PC-9 (cell line): ENCODE measurements at places on chromosomes 6 and 20.
A peak's percentile ranks its signal among the peaks of the same experiment; 100 is the strongest.

DNA sequence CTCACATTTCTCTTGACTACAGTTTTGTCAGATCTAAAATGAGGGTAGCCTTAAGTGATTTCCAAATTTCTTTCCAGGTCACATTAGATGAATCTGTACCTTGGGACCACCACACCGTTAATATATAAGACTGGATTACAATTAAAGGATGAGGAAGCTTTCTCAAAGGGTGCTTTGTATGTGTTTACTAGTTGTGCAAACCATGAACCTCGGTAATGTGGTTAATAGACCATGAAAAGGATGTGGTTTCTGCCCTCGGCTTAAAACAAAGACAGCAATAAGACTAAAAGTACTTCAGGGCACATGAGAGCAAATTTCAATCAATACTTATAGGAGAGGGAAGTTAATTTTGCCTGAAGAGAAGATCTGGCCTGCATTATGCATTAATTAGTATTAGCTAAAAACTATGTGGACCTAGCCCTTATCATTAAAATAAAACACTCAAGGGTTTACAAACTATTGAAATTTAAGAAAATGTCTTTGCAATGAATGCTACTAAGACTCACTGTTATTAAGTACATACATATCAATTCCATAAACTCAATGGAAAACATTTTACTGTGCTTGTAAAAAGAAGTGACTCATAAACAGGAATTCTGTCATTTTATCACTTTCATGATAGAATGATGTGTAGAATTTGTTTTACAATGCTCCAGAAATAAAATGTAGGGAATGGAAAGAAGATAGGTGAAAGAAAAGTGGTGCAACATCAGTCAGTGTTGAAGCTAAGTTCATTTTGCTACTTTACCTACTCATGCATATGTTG, 936 bp upstream of the TMX4 start:
- peak; percentile 72 for DNase-seq
- H3K4me3 ChIP-seq = peak overlapping the region; percentile 72; the same call in 1 of the 2 replicates
- H3K4me1 ChIP-seq = peaks cover 24% of the 10 kb centered on the region
- no peak overlapping the region for H3K27ac ChIP-seq

- H3K27me3 ChIP-seq = no peaks in the 10 kb centered on the region
- H3K27ac ChIP-seq = no peak overlapping the region
These were observed 38.5 kb downstream of the RBM38 start for GRCh38 chr20:57429580-57430200.

DNA sequence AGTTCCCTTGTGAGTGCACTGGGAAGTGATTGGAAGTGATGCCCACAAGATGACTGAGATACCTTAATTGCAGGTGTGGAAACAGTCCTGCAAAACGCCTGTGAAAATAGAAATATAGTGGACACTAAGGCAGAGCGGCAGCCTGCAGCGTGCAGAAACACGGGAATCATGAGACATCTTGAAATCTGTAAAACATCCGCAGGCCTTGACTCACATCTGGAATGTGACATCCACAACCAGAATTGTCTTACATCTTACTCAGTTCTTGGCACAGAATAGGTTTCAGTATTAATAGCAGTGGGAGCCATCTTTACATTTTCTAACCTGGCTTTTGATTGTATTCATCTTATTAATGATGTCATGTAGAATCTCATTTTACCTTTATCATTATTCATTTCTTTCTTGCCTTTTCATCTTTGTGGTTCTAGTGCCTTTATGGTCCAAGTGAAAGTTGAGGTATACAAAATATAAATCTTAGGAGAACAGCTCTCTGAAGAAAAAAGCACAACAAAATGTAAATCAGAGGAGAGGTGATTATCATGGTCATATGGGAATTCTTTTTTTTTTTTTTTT, 44.6 kb downstream of the CDYL start:
- no peak overlapping the region for H3K4me3 ChIP-seq
- no peak overlapping the region for H3K27ac ChIP-seq
- no peaks in the 10 kb centered on the region for H3K36me3 ChIP-seq
- no peaks in the 10 kb centered on the region for H3K27me3 ChIP-seq
- DNase-seq = no peak

GRCh38 chr6:163645560-163645959, 231.0 kb downstream of the QKI start:
- H3K27me3 ChIP-seq = peaks cover 95% of the 10 kb centered on the region
- no peak overlapping the region for H3K27ac ChIP-seq
- no peaks in the 10 kb centered on the region for H3K36me3 ChIP-seq
- H3K4me1 ChIP-seq = no peaks in the 10 kb centered on the region
- no peak for DNase-seq

- no peak for DNase-seq
- no peak overlapping the region for H3K27ac ChIP-seq
- no peaks in the 10 kb centered on the region for H3K36me3 ChIP-seq
- H3K4me3 ChIP-seq = no peak overlapping the region
- H3K4me1 ChIP-seq = no peaks in the 10 kb centered on the region
These were observed 26.5 kb downstream of the CD109 start for GRCh38 chr6:73722318-73723060.

DNA sequence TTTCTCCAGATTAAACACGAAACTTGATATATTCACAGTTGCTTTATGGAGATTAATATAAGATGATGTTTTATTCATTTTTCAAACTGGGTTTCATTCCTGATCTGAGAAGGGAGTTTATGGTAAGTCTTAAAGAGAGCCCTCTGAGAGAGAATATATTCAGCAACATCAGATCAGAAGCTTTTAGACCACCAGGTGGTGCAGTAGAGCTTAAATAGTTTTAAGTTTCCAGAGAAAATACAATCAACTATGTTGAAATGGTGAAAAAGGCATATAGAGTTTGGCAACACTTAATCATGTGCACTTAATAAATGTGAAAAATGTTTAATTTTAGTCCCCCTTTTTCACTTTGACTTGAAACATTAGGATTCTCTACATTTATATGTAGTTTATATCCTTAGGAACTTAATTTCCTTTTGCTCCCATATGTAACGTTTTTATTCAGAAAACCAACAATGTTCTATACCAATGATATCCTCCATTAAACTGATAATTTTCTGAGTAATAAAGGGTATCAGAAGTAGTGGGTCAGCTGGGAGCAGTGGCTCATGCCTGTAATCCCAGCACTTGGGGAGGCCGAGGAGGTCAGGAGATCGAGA, 86.4 kb upstream of the CLDN20 start:
- H3K27me3 ChIP-seq = no peaks in the 10 kb centered on the region
- H3K4me3 ChIP-seq = no peak overlapping the region
- H3K36me3 ChIP-seq = no peaks in the 10 kb centered on the region
- no peaks in the 10 kb centered on the region for H3K4me1 ChIP-seq

DNA sequence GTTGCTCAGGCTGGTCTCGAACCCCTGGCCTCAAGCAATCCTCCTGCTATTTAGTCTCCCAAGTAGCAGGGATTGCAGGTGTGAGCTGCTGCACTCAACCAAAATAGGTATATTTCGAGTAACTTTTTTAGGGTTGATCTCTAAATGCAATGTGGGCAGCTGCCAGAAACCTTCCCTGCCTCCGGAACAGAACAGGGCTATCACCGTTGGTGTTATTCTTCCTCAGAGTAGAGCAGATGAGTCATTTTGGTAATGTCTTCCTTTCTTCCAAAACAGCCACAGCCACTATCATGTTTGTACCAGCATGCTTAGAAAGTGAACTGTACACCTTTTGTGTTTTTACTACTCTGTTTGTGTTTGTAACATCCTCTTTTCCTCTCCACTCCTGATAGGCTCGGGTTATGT, 44.1 kb downstream of the SNX9 start:
- no peaks in the 10 kb centered on the region for H3K36me3 ChIP-seq
- 0 out of 2 replicates have a peak overlapping the region, but pooled peaks have one; percentile 24 for H3K27ac ChIP-seq
- no peak overlapping the region for H3K4me3 ChIP-seq

DNA sequence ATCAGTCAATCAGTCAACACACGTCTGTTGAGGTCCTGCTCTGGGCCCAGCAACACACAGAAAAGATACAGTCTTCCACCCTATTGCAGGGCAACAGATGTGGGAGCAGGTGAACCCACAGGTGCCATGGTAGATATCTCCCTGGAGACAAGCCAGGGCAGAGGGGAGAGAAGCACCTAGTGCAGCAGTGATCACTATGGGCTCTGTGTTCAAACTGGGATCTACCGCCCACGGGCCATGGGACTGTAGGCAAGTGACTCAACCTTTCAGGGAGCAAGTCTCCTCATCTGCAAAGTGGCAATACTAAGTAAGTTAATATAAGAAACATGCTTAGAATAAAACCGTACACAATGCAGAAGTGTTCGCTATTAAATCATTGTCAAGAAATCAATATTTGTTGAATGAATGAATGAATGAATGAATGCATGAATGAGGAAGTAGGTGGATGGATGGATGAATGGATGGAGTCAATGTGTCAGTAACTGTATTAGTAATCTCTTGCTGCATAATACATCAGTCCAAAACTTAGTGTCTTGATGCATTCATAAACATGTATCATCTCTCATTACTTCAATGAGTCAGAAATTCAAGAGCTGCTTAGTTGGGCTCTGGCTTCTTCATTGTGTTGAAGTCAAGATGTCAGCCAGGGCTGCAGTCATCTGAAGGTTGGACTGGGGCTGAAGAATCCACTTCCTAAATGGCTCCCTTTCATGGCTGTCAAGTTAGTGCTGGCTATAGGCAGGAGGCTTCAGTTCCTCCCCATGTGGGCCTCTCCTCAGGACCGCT, 31.9 kb upstream of the NFATC2 start:
- H3K27me3 ChIP-seq = 0 out of 2 replicates have a peak, but pooled peaks cover 3% of the 10 kb centered on the region
- no peak for DNase-seq
- H3K4me3 ChIP-seq = no peak overlapping the region
- no peak overlapping the region for H3K27ac ChIP-seq
- H3K36me3 ChIP-seq = no peaks in the 10 kb centered on the region
- H3K4me1 ChIP-seq = peaks cover 5% of the 10 kb centered on the region

DNA sequence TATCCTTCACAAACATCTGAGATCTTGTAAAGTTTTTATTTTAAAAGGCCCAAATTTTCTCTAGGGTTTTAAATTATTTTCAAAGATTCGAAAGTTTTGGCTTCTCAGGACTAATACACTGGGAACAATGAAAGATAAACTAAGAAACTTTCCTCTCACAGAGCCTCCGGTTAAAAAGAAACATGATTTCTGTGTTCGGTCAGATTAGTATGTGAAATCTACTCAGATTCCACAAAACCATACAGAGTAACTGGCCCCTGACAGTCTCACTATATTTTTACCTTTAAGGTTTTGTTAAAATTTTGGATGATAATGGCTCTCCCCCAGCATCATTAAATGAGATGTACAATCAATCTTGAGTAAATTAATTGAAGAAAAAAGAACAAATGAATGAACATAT, 471.0 kb downstream of the COL12A1 start:
- DNase-seq = no peak
- H3K4me3 ChIP-seq = no peak overlapping the region
- no peaks in the 10 kb centered on the region for H3K36me3 ChIP-seq
- H3K27me3 ChIP-seq = no peaks in the 10 kb centered on the region
- H3K27ac ChIP-seq = no peak overlapping the region

GRCh38 chr6:3809515-3809891, 39.7 kb upstream of the FAM50B start:
- H3K36me3 ChIP-seq = no peaks in the 10 kb centered on the region
- no peak overlapping the region for H3K27ac ChIP-seq
- H3K4me3 ChIP-seq = no peak overlapping the region
- H3K27me3 ChIP-seq = no peaks in the 10 kb centered on the region
- peaks cover 31% of the 10 kb centered on the region for H3K4me1 ChIP-seq
- DNase-seq = no peak

- no peak for DNase-seq
- H3K36me3 ChIP-seq = peaks cover 17% of the 10 kb centered on the region
- H3K27ac ChIP-seq = no peak overlapping the region
These were observed 63.9 kb downstream of the MTHFD1L start for GRCh38 chr6:150929416-150929815.

DNA sequence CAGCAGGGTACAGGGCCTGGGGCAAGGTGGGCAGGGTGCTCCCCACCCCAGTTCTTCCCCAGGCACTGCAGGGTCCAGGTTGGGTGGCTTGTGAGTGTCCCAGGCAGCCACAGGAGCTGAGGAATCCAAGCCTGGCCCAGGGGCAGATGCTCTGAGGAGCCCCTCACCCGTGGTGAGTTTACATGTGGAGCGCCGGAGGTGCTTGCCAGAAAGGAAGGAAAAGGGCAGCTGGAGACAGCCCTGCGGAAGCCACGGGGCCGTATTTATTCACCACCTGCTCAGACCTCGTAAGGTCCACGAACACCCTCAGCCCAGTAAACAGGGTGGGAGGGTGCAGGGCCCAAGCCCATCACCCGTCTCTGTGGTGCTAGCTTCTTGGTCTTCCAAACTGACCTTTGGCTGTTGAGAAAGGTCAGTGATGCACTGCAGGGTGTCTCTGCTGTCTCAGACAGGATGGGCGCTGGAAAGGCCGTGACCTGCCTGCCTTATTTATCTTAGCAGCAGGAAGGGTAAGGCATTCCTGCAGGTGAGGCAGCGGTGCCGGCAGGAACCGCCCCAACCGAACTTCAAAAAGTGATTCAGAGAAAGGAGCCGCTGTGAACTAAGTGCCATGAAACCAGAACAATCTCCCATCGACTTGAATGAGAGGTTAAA, 4.0 kb upstream of the FRMD1 start:
- DNase-seq = no peak
- H3K4me1 ChIP-seq = no peaks in the 10 kb centered on the region
- no peak overlapping the region for H3K27ac ChIP-seq
- no peak overlapping the region for H3K4me3 ChIP-seq
- H3K27me3 ChIP-seq = peaks cover 98% of the 10 kb centered on the region

DNA sequence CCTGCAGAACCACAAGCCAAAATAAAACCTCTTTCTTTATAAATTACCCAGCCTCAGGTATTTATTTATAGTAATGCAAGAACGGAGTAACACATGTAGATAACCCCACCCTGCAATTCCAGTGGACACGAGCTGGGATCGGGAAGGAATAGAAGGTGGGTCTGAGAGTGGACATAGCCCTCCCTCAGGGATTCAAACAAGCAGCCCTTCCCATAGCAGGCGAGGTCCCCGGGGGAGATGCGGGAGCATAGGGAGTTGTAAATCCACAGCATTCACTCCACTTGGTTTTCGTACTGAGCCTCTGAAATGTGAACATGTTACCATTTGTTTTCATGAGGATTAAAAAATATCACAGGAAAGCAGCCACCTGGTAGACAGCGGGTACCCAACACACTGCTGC, 312.6 kb downstream of the CDH4 start:
- peaks cover 90% of the 10 kb centered on the region for H3K27me3 ChIP-seq
- H3K4me1 ChIP-seq = no peaks in the 10 kb centered on the region
- H3K27ac ChIP-seq = no peak overlapping the region
- no peaks in the 10 kb centered on the region for H3K36me3 ChIP-seq
- no peak overlapping the region for H3K4me3 ChIP-seq

DNA sequence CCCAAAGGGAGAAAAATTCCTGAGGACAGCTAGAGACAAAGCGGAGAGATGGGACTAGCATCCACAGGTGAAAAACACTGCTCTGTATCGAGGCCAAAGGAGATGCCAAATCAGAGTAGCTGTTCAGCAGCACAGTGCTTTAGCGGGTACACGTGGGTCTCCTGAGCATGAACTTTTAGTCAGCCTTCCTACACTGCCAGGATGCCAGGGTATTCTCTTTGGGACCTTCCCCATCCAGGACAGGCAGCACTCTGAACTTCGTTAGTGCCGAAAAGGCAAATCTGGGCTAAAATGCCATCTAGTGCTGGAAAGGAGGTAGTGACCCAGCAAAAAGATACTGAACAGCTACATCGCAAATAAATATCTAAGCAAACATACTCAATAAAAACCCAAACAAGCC, 64.9 kb downstream of the C6orf58 start:
- H3K27me3 ChIP-seq = no peaks in the 10 kb centered on the region
- H3K27ac ChIP-seq = no peak overlapping the region
- no peaks in the 10 kb centered on the region for H3K36me3 ChIP-seq
- H3K4me1 ChIP-seq = no peaks in the 10 kb centered on the region

GRCh38 chr6:99943846-99944245, 50.2 kb downstream of the MCHR2 start:
- H3K36me3 ChIP-seq = no peaks in the 10 kb centered on the region
- H3K4me3 ChIP-seq = no peak overlapping the region
- no peak overlapping the region for H3K27ac ChIP-seq
- no peaks in the 10 kb centered on the region for H3K4me1 ChIP-seq
